MCF 10A (cell line): ENCODE measurements at places on chromosomes 2 and 18.

DNA sequence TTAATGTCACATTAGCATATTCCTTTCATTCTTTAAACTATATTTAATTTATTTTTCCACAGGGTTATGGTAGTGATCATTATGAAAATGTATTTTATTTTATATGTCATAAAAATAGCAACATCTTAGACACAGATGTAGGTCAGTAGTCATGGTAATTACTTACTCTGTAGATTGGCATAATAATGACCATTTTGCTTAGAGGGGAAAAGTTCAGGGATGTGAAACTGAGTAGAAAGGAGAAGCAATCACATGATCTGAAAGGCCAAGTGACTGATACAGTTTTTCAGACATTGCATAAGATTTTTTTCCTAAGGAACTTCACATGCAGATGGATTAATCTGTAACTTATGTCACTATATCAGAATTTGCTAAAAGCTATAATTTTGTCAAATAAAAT is 286.9 kb downstream of the CTNNA2 start:
- peaks cover 9% of the 10 kb centered on the region for H3K4me1 ChIP-seq
- no peaks in the 10 kb centered on the region for H3K27me3 ChIP-seq
- DNase-seq: no peak

GRCh38 chr2:160324161-160324800 is 124.2 kb upstream of the ITGB6 start:
- H3K36me3 ChIP-seq: peaks cover 20% of the 10 kb centered on the region
- peaks cover 30% of the 10 kb centered on the region for H3K4me1 ChIP-seq
- peak; percentile 66 for DNase-seq

- DNase-seq: no peak
- no peaks in the 10 kb centered on the region for H3K27me3 ChIP-seq
- peak overlapping the region; percentile 35 for H3K27ac ChIP-seq
These were observed 4.9 kb downstream of the NOP58 start for GRCh38 chr2:202270487-202270886.

DNA sequence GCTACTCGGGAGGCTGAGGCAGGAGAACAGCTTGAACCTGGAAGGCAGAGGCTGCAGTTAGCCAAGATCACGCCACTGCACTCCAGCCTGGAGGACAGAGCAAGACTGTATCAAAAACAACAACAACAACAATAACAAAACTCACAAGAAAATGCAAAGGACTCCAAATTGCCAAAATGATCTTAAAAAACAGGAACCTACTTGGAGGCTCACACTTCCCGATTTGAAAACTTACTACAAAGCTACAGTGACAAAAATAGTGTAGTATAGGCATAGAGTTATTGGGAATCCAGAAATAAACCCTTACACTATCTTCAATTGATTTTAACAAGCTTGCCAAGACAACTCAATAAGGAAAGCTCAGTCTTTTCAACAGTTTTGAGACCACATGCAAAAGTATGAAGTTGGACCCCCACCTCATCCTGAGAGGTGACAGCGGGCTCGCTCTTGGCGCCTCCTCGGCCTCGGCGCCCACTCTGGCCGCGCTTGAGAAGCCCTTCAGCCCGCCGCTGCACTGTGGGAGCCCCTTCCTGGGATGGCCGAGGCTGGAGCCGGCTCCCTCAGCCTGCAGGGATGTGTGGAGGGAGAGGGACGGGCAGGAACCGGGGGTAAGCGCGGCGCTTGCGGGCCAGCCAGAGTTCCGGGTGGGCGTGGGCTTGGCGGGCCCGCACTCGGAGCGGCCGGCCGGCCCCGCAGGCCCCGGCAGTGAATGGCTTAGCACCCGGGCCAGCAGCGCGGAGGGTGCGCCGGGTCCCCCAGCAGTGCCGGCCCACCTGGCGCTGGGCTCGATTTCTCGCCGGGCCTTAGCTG is 18.3 kb upstream of the ACVR2A start:
- no peaks in the 10 kb centered on the region for H3K27me3 ChIP-seq
- H3K27ac ChIP-seq: no peak overlapping the region
- no peak for DNase-seq
- H3K4me3 ChIP-seq: no peak overlapping the region
- H3K4me1 ChIP-seq: no peaks in the 10 kb centered on the region
- no peaks in the 10 kb centered on the region for H3K36me3 ChIP-seq

DNA sequence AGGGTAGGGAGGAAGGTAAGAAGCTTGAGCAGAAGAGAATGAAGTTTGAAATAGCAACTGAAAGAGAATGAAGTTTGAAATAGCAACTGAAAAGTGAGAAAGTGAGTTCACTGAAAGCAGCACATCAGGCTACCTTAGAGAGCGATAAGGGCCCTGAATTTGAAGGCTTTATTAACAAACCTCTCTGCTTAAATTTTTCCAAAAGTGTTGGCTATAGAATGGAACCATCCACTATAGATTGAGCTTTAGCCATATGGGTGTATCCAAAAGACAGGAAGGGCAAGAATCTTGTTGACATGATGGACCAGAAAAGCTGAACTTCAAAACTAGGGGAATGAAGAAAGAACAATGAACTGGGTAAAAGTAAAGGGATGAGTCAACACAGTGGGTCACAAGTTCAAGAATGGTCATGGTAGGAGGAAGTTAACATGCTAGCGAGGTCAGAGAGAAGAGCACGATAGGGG is 122.5 kb downstream of the ASXL3 start:
- no peaks in the 10 kb centered on the region for H3K36me3 ChIP-seq
- no peak overlapping the region for H3K4me3 ChIP-seq
- DNase-seq: no peak

DNA sequence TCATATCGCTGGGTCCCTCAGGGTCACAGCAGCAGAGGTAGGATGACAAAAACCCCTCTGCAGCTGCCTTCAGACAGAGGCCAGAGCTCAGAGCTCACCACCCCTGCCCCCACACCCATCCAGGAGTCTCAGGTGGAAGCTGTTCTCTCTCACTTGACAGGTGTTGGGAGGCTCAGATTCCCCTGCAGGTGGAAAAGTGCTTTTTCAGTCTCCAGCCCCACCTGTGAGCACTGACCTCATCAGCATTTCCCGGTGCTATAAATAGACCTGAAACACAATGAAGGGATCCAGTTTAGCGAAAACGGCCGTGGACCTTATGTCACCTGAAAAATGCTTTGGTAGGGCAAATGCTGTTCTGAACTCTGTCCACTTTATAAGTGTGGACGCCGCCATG is 254.9 kb downstream of the NDUFA10 start:
- H3K27ac ChIP-seq: no peak overlapping the region
- H3K4me1 ChIP-seq: no peaks in the 10 kb centered on the region
- DNase-seq: no peak
- H3K36me3 ChIP-seq: no peaks in the 10 kb centered on the region
- peaks cover 48% of the 10 kb centered on the region for H3K27me3 ChIP-seq

- DNase-seq: peak; percentile 10
- peak overlapping the region; percentile 68 for H3K4me3 ChIP-seq
- H3K27me3 ChIP-seq: peaks cover 66% of the 10 kb centered on the region
- H3K27ac ChIP-seq: no peak overlapping the region
These were observed 6.1 kb downstream of the ONECUT2 start for GRCh38 chr18:57441071-57441794.

- no peak for DNase-seq
- H3K27me3 ChIP-seq: no peaks in the 10 kb centered on the region
- H3K36me3 ChIP-seq: no peaks in the 10 kb centered on the region
- H3K4me1 ChIP-seq: no peaks in the 10 kb centered on the region
- no peak overlapping the region for H3K27ac ChIP-seq
These were observed 48.2 kb downstream of the MAPRE2 start for GRCh38 chr18:35089382-35089781.

- no peaks in the 10 kb centered on the region for H3K27me3 ChIP-seq
- no peak overlapping the region for H3K27ac ChIP-seq
- peaks cover 67% of the 10 kb centered on the region for H3K36me3 ChIP-seq
- H3K4me1 ChIP-seq: peaks cover 8% of the 10 kb centered on the region
These were observed 37.8 kb downstream of the GORASP2 start for GRCh38 chr2:170966648-170967396.

- H3K4me1 ChIP-seq: peaks cover 11% of the 10 kb centered on the region
- H3K36me3 ChIP-seq: no peaks in the 10 kb centered on the region
- H3K4me3 ChIP-seq: no peak overlapping the region
- DNase-seq: no peak
These were observed 18.9 kb downstream of the TRABD2A start for GRCh38 chr2:84862006-84862405.

- peaks cover 6% of the 10 kb centered on the region for H3K36me3 ChIP-seq
- peaks cover 6% of the 10 kb centered on the region for H3K4me1 ChIP-seq
- DNase-seq: no peak
These were observed 719 bp upstream of the ATP6V1B1 start for GRCh38 chr2:70934981-70935380.

DNA sequence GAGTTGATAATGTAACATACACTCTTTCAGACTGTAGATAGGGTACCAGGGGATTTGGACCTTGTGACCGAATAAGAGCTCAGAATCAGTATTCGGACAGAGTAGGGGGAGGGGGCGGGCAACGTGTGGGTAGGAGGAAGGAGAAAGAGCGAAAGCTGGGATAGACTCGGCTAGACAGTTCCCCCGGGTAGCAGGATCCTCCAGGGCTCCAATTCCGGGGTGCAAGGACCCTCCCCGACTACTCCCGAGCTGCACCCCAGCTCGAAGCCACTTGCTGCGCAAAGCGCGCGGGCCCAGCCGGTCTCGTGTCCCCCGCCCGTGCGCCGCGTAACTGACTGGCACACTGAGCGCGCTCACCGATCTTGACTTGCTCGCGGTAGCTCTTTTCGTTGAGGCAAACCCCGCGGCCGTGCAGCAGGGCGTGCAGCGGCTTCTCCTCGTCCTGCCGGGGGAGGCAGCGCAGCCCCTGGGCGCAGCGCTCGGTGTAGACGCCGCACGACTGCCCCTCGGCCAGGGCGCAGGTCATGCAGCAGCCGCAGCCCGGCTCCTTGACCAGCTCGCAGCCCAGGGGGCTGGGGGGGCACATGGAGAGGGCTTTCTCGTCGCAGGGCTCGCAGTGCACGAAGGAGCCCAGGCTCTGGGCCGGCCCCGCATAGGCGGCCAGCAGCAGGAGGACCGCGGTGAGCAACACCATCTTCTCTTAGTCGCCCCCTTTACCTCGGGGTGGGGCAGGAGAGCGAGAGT is 1.1 kb downstream of the IGFBP5 start:
- peaks cover 33% of the 10 kb centered on the region for H3K4me1 ChIP-seq
- no peak overlapping the region for H3K4me3 ChIP-seq
- no peak overlapping the region for H3K27ac ChIP-seq
- no peaks in the 10 kb centered on the region for H3K36me3 ChIP-seq

DNA sequence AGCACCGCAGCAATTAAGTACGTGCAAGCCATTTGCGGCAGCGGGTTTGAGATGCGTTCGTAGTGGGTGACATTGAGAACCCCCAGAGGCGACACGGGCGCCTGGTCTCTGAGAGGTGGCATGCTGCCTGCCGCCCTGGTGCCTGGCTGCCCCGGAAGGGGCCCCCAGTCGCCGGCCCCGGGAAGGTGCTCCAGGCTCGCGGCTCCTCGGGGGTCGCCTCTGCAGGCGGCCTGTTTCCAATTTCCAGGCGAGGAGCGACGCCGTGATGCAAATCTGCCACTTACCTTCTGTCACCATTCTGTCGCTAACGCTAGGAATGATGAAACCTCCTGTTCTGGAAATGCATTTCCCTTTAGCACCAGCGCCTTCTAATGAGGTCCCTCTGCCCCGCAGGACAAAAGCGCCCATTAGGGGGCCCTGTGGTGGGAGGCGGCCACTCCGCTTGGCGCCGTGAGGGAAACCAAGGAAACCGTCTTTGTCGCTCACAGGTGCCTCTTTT is 13.0 kb downstream of the KIF5C start:
- H3K4me1 ChIP-seq: no peaks in the 10 kb centered on the region
- H3K4me3 ChIP-seq: no peak overlapping the region
- no peak for DNase-seq
- H3K27me3 ChIP-seq: peaks cover 28% of the 10 kb centered on the region
- H3K27ac ChIP-seq: no peak overlapping the region

DNA sequence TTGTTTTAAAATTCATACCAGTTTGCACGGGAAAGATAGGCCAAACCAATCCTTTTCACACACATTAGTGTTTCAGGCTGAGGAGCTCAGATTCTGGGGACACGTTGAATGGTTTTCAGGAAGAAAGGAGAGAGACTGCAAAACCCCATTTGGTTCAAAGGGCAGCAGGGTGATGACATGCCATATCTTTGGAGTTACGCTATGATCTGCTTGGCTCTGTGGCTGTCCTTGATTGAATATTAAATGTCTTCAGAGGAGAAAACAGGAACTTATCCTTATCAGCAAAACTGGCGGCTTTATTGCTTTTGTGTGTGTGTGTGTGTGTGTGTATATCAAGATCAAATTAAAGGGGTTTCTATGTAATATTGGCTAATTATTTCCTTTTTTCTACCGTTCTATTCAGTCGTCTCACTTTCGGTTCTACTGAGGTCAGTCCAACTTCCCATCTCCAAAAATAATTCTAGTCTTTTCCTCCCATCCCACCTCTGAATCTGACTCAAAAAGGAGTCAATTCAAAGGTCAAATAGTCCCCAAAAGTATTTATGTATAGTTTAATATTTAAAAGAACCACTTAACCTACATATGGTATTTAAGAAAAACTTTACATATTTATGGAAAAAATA is 292.9 kb upstream of the CCDC68 start:
- no peaks in the 10 kb centered on the region for H3K27me3 ChIP-seq
- H3K36me3 ChIP-seq: no peaks in the 10 kb centered on the region
- no peak for DNase-seq
- peaks cover 6% of the 10 kb centered on the region for H3K4me1 ChIP-seq
- H3K27ac ChIP-seq: no peak overlapping the region
- no peak overlapping the region for H3K4me3 ChIP-seq

GRCh38 chr2:97699765-97700444 is 13.5 kb upstream of the ZAP70 start:
- H3K27ac ChIP-seq: no peak overlapping the region
- peaks cover 14% of the 10 kb centered on the region for H3K4me1 ChIP-seq
- H3K4me3 ChIP-seq: no peak overlapping the region
- peak; percentile 75 for DNase-seq

- peaks cover 18% of the 10 kb centered on the region for H3K4me1 ChIP-seq
- no peak overlapping the region for H3K27ac ChIP-seq
- DNase-seq: no peak
- H3K4me3 ChIP-seq: no peak overlapping the region
These were observed 30.3 kb downstream of the SPOPL start for GRCh38 chr2:138531913-138532312.

GRCh38 chr2:30414961-30415360 is 32.1 kb upstream of the LCLAT1 start:
- no peak overlapping the region for H3K4me3 ChIP-seq
- H3K27ac ChIP-seq: no peak overlapping the region
- no peaks in the 10 kb centered on the region for H3K36me3 ChIP-seq
- peaks cover 6% of the 10 kb centered on the region for H3K4me1 ChIP-seq

GRCh38 chr18:31162419-31162793 is 250 bp downstream of the DSC1 start:
- no peak overlapping the region for H3K4me3 ChIP-seq
- no peaks in the 10 kb centered on the region for H3K27me3 ChIP-seq
- H3K4me1 ChIP-seq: peaks cover 14% of the 10 kb centered on the region
- no peaks in the 10 kb centered on the region for H3K36me3 ChIP-seq
- H3K27ac ChIP-seq: no peak overlapping the region
- peak; percentile 11 for DNase-seq

GRCh38 chr2:192499476-192499875 is 304.7 kb upstream of the TMEFF2 start:
- no peaks in the 10 kb centered on the region for H3K27me3 ChIP-seq
- peaks cover 13% of the 10 kb centered on the region for H3K4me1 ChIP-seq
- H3K36me3 ChIP-seq: no peaks in the 10 kb centered on the region
- DNase-seq: peak; percentile 65
- no peak overlapping the region for H3K27ac ChIP-seq
